HS-5 (cell line): ENCODE measurements at places on chromosomes 7 and 10.
A peak's percentile ranks its signal among the peaks of the same experiment; 100 is the strongest.

DNA sequence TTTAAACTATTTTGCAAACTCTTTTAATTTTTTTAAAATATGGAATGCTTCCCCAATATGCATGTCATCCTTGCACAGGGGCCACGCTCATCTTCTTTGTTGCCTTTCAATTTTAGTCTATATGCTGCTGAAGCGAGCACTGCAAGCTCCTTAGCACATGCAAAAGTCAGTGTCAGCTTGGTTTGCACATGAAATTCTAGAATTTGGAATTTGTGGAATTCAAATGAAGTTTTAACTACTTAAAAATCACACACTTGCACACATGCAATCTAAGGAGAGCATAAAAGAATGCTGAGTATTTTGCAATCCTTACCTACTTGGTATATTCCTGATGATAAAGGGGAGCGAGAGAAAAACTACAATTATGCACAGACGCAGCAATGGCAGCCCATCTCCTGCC lies 78.3 kb upstream of the ATP6V0A4 start:
- no peak for DNase-seq

- no peak for DNase-seq
Measured at GRCh38 chr7:9625953-9626352, 1192.5 kb downstream of the NXPH1 start.

DNA sequence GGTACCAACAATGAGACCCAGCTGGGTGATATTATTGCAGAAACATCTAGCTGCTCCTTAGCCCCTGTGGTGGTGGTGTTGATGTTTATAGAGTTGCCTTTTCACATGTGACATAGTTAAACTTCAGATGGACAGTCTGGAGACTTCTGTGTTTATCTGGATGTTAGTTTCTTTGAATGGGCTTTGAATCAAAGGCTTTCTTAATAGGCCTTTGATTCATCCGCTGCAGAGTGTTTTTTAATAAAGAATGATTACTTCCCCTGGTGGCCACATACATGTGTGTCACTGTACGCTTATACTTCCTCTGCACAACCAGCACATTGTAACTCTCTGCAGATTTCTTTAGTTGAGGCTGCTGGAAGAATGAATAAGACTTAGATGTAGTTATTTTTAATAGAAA lies 221.0 kb downstream of the DYNC1I1 start:
- no peak for DNase-seq

DNA sequence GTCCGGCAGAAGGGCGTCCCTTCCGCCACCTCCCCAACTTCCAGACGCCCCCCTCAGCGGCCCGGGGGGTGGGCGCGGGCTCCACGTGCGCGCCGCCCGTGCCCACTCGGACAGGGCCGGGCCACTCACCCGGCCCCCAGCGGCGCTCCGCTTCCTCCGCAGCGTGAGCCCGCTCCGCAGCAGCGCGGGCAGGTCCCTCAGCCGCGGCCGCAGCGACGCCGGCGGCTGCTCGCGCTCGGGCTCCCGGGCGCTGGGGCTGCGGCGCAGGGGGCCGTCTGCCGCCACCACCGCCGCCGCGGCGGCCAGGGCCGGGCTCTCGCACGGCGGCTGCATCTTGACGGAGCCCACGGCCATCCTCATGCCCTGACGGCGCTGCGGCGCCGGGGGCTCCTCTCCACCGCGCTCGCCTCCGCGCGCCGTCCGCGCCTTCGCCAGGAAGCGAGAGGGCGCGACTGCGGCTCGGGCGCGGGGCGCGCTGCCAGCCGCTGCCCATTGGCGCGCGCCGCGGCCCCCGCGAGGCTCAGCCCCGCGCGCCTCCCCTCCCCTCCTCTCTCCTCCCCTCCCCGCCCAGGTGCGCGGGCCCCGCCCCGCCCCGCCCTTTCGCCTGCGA lies at the start of gene RAPGEF5:
RAPGEF5 (minus strand) TSS at position 454 of the 610 bp plus-strand sequence; CDS start at position 360, 94 bp downstream.
- DNase-seq = no peak

DNA sequence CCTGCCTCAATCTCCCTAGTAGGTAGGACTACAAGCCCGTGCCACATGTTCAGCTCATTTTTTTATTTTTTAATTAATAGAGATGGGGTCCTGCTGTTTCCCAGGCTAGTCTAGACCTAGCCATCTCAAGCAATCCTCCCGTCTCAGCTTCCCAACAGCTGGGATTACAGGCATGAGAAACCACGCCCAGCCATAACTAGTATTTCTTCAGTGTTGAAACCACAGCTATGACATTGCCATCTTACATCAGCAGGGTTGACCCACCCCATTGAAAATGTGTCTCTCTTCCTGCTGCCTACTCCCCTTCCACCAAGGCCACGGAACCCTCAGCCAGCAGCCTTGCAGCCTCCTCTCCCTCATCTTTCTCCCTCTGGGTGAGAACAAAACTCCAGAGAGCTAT lies 62.1 kb upstream of the ZNF746 start:
- no peak for DNase-seq

- no peak for DNase-seq
Measured at GRCh38 chr10:4820804-4821401, 5.1 kb upstream of the AKR1E2 start.

DNA sequence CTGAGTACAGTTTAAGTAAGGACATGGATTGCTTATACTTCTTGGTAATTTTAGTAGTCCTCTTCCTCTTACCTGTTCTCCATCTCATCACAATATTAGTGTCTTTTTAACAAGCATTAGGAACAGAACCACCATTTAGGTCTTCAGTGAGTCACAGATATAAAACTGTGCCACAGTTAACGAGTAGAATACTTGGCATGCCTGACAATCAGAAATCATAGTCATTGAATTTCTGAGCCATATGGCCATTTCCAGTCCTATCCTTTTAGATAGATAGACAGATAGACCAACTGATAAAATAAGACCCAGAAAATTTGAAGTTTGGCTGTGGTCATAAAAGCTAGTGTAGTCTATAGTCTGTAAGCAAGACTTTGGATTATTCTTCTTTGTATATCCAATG lies 71.1 kb downstream of the GBF1 start:
- no peak for DNase-seq

GRCh38 chr7:142782922-142783900 lies 12.4 kb downstream of the PRSS2 start:
- DNase-seq = peak; percentile 58

DNA sequence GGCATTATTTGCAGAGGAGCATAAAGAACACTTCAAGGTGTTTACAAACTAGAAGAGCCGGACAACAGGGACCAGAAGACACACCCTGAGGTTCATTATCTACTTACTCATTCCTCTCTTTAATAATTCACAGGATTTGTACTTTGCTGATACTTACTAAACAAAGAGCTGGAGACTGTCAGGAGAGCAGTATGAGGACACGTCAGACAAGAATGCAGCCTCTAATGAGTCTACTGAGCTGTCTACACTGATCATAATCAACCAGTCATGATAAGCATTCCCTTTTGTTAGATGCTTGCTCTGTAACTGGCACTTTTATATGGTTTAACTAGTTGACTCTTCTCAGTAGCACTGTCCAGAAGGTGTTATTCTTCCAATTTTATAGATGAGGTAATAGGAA lies 243.3 kb upstream of the CDC14C start:
- no peak for DNase-seq

DNA sequence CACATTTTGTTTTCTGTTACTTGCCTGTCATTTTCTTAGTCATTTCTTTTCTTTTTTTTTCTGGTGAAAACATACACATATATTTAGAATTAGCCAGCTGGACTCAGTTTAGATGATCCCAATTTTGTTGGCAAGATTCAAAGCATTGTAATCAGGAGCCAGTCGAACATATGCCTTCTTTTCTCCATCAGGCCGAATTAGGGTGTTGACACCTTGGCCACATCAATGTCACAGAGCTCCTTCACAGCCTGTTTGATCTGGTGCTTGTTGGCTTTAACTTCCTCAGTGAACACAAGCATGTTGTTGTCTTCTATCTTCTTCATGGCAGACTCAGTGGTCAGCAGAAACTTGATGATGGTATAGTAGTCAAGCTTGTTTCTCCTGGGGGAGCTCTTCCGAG lies 32.6 kb downstream of the PHF14 start:
- no peak for DNase-seq

DNA sequence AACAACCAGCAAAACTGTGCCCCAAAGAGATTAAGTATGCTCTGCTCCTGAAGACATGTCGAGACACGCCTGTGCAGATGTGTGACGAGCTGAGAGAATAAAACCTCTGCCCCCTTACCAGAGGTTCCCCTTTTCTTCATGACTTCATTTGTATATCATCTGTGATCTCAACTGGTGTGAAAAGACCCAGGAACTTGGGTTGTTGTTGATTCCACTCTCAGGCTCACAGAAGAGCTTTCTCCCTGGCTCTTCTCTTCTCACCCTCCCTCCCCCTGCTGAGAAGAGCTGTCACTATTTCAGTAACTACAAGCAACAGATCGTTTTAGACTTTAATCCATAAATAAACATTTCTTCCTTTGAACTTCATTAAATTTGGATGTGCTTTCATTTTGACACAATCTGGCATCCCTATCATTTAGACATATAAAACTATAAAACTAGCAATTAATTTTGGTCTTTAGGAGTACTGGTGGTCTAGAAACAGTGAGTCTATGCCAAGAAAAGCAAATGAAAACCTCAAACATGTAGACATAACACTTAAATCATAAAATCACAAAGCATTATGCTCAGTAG lies 179.3 kb upstream of the FZD8 start:
- DNase-seq = no peak

GRCh38 chr10:118993214-118993613 lies 36.3 kb upstream of the NANOS1 start:
- no peak for DNase-seq

DNA sequence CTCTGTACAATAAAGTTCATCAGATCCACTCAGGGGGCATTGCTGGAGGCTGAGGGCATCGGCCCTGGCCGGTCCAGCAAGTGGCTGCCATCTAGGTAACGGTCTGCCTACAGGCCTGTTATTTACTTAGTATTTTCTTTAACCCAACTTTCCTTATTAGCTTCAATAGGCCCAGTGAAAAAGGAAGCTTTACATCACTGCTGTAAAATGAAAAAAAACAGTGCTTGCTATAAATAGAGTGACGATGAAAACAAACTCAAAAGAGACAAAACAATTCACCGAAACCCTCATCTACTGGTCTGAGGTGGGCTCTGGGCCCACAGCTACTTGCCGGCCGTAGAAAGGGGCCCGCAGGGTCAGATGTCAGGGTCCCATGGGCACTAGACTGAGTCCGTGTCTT lies 192.5 kb downstream of the ELFN1 start:
- DNase-seq = no peak

GRCh38 chr7:150974468-150975391 lies 3.4 kb downstream of the KCNH2 start:
- no peak for DNase-seq

GRCh38 chr10:98269435-98269912 lies 1.5 kb upstream of the LOXL4 start:
- peak; percentile 70 for DNase-seq

DNA sequence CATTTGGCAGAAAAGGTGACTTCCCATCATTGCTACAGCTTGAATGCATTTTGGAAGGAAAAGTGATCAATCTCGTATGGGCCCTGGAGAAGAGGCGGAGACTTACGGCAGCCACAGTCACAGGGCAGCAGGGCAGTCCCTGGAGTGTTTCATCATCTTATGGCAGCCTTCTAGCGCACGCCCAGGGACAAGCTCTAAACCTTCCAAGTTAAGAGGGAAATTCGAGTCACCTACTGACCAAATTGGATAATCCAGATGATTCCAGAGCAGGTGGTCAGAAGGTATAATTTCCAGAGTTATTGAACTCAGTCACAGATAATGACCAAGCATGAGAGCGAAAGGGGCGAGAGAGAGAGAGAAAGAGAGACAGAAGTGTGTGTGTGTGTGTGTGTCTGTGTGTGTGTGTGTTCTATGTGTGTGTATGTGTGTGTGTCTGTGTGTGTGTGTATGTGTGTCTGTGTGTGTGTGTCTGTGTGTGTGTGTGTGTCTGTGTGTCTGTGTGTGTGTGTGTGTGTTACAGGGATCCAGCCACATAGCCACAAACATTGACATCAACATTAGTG lies 123.7 kb upstream of the ADAM12 start:
- DNase-seq = no peak

DNA sequence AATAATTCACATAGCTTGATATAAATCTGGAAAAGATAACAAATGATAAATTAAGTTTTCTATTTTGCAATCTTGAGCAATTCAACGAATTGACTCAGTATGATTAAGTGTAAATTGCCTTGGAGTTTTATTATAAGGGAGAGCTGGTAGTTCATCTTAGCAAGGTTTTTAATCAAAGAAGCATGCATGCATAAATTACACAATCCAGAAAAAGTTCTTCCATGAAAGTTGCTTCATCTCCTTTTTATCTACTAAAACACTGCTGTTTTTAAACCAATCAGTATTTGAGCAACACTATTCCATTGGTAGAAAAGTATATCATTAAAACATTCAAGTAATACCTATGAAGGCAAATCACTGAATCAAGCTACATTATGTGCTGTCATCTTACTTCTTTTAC lies 47.6 kb downstream of the POT1 start:
- DNase-seq = no peak

DNA sequence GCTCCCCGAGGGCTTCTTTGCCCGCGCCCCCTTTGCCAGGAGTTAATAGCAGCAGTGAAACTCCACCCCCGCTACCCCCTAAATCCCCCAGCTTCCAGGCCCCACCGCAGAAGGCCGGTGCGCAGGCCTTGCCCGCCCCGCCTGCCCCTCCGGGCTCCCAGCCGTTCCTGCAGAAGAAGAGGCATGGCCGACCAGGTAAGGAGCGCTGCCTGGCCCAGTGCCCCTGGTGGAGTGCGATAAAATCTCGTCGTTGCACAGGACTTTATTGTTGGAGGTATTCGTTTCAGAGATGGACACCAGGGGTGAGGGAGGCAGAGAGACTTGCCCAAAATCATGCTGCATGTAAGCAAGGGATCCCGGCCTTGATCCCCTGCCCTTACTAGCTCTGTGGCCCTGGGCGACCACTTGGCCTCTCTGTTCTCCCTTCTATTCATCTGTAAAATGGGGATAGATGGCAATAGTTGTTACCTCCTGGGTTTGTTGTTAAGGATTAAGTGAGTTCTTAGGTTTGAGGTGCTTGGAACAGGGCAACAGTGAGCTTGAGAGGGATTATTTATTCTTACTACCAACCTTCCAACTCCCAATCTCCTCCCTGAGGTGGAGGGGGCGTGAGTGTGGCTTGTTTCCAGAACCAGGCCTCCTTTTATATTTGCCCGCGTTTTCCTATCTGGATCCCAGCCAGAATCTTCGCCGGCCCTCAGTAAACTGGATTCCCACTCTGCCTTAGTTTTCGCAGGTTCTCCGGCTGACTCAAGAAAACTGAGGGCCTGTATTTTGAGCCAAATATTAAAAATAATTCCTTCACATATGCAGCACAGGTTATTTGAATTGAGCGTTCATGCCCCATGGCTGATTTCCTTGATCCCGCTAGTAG lies 78.3 kb downstream of the WIPF3 start:
- no peak for DNase-seq

GRCh38 chr7:33562996-33563395 lies 342.3 kb upstream of the BMPER start:
- no peak for DNase-seq

GRCh38 chr7:35992436-35992835 lies 160.6 kb upstream of the EEPD1 start:
- DNase-seq = no peak
